ENCODE measurements at places on chromosomes 7 and 10.

DNA sequence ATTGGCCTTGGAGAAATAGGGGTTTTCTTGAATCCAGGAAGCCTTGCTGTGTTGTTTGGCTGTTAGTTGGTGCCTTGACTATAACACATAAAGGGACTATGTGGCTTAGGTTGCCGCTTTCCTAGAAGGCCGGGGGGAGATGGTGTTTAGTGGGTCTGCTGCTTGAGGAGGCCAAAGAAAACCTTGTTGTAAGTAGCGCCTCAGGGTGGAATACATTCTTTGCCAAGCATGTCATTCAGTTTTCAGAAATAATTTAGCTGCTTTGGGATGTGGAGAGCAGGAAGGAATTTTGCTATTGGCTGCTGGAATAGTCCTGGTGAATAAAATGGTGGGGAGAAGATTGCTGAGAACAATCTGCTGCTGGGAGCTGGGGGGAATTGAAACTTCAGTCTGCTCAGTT, 132.9 kb upstream of the WNT16 start:
- DNase-seq = no peak

- DNase-seq = no peak
Measured at GRCh38 chr7:11232462-11232861, 258.8 kb downstream of the PHF14 start.

- DNase-seq = no peak
Measured at GRCh38 chr7:135175931-135176330, 5.4 kb upstream of the CYREN start.

DNA sequence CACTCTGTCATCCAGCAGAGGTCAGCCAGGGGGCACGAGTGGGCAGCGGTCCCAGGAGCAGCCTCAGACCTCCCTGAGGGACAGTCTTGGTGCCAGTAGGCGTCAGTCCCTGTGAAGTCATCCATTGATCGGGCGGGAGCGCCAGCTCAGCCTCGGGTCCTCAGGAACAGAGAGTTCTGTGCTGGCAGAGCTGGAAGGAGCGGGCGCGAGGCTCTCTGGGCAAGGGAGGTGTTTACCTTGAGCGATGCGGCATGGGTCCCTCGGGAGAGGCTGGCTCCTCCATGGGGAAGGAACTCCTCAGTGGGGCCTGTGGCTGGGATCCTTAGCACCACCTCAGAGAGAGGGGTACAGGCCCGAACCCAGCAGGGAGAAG, 101.1 kb upstream of the PPIF start:
- no peak for DNase-seq

DNA sequence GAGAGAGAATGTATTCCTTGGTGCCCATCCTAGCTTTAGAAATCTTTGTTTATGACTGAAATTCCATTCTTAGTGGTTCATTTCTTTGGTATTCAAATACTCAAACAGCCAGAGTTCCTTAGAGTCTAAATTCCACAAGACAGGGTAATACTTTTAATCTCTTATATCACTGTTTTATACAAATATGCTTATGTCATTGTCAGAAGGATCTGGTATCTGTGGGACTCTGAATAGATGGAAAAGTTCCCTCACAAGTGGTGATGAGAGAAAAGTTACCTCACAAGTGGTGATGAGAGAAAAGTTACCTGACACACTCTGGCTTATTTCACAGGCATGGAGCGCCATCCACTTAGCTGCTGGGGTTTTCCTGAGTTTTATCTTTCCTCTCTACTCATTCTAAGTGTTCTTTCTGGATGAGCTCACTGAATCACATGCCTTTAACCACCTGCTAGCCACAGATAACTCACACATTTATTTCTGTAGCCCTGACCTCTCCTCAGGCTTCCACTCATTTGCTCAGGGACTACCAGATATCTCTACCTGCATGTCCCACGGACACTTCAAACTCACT, 784.0 kb downstream of the SUGCT start:
- peak; percentile 73 for DNase-seq

DNA sequence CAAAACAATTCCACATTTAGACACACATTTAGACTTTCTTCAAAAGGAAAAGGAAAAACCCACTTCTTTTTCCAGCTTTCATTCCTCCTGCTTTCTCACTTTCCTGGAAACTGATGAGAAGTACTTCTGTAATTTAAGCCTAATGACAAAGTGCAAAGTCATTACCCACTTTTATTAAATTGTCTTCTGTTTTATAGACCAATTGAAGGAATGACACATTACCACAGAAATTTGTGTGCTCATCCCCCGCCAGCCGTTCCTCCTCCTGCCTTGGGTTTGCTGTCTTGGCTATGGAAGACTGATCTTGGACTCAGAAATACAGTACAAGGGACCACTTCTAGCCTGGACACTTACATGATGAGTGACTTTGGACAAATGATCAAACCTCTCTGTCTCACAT, 717.8 kb downstream of the SORCS3 start:
- no peak for DNase-seq

GRCh38 chr10:58973235-58973595, 203.2 kb upstream of the PHYHIPL start:
- DNase-seq = no peak

DNA sequence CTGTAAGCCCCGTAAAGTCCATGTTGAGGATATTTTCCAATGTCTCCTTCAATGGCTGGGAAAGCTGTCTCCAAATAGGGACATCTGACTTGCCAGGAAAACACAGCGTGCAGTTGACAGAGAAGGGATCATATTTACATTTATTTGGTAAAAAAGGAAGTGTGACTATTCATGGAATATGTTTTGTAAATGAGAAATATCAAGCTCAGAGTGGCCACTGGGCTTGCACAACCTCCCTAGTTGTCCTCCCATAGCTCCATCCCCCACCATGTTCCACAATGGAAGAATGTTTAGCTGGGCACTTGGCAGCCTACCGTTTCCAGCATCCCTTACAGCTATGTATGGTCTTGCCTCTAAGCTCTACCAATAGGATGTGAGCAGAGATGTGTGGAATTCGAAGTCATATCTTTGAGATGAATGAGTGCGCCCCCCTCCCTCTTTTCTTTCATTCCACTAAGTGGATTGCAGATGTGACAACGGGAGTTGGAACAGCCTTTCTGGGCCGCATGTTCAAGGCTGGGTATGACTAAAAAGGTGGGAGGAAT, 306.6 kb upstream of the ZMIZ1 start:
- DNase-seq = no peak

GRCh38 chr7:151869968-151870918, 6.7 kb downstream of the PRKAG2 start:
- DNase-seq = no peak

DNA sequence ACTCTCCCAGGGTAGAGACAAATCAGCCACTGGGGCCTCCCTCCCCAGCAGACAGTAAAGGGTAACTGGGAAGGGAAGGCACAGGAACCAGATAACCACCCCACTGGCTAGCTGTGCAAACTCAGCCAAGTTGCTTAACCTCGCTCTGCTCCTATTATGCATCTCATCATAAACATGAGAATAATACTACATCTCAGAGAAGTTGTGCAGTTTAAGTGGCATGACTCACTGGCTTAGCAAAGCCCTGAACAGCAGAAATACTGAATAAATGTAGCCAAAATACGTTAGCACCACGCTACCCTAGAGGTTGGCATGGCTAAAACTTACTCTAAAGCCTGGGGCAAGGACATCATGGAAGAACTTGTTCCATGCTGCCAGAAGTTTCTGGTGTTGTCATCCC, 128.1 kb upstream of the ANK3 start:
- DNase-seq = no peak

DNA sequence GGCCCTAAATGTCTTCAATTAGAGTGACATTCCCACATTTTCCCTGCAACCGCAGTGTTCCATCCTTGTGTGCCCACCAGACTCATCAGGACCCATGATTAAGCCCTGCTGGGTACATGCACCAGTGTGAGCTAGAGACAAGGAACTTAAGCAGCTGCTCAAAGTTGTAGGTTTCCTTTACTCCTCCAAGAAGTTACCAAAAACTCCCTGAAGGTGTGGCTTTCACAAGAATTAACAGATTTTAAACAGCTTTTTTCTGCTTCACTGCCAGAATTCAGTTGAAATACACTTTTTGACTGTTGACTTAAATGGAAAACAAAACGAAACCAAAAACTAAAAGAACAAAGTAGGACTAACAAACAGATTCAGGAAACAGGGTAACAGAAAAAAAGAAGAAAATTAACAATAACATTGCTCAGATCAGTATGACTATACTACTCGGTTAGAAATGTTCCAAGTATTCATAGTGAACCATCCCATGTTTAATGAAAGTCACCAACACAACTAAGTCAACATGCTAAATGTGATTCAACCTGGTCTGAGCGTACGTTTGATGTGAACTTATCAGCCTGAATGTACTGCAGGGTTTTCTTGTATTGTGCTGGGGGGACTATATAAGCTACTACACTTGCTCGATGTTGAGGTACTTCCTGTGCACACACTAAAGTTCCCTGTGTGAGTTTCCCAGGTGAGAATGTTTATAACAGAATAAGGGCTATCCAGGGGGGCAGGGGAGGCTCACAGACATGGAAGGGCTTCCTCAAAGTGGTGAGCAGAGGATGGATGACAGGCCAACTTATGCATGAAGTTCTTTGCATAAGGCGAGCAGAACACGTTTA, 22.2 kb downstream of the SLC37A3 start:
- DNase-seq = no peak

DNA sequence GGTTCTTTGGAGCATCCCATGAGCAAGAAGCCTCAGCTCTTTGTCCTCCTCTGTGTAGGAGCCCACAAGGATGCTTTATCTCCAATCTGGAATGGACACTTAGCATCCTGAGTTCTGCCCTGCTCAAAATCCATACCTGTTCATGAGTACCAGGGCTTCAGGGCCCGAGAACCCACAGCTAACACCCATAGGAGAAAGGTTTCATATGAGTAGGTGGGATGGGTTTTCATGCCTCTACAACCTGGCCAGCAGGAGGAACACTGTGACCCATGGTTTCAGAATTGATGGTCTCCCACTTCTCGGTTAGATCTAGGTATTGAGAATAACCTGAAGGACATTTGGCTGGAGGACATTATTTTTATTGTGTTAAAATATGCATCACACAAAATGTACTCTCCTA, 57.8 kb downstream of the TBXAS1 start:
- DNase-seq = no peak

GRCh38 chr7:92622685-92623084, 32.5 kb upstream of the FAM133B start:
- no peak for DNase-seq

DNA sequence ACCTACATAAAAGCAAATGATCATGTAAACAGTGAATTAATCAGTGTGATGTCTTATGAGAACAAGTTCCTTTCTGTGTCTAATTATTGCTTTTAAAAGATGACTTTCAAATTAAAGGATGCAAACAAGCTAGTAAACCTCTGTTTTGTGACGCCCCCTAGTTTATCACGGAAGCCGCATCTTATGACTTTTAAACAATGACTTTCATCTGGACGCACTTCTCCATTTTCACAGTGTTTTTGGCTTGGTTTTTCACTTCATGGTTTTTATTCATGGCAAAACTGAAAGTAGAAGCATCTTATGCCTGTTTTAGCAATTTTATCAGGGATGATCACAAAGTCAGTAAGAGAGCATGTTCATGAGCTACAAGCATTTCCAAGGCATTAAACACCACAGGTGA, 35.0 kb downstream of the ITGA8 start:
- no peak for DNase-seq

DNA sequence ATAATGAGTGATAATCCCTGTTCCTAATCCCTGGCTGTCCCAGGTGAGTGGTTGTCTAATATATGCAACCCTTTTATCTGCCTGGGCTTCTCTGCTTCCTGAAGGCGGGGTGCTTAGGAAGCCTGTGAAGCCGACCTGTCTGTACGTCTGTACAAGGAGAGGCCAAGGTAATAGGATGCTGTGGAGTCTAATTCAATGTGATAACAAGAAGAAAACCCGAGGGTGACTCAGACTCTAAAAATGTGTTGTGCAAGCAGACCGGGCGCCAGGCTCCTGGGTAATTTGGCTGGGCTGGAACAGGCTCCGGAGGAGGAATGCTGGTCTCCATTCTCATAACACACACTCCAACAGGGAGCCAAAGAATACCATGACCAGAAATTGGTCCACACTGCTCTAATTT, 43.6 kb downstream of the THNSL1 start:
- DNase-seq = peak; percentile 52
